Right cardiac atrium (tissue), 5 donors: ENCODE measurements at places on chromosomes 2 and 18. TPM values are rescaled to one million over a fixed set of nuclear protein-coding genes. Genes with fewer than 3 reads are reported as not detected.

DHRS9 gene
- total RNA-seq = 64.3 TPM

DNA sequence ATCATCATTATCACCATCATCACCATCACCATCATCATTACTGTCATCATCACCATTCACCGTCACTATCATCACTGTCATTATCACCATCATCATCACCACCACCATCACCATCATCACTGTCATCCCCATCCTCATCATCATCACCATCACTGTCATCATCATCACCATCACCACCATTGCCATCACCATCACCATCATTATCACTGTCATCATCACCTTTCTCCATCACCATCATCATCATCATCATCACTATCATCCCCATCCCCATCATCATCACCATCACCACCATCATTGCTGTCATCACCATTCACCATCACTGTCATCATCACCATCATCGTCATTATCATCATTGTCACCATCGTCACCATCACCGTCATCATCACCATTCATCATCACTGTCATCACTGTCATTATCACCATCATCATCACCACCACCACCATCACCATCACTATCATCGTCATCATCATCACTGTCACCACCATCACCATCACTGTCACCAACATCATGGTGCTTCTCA is 9.8 kb downstream of the HPCAL1 start:
- DNase-seq = no peak

WIPF1 gene
- 20.3 TPM for total RNA-seq

DNA sequence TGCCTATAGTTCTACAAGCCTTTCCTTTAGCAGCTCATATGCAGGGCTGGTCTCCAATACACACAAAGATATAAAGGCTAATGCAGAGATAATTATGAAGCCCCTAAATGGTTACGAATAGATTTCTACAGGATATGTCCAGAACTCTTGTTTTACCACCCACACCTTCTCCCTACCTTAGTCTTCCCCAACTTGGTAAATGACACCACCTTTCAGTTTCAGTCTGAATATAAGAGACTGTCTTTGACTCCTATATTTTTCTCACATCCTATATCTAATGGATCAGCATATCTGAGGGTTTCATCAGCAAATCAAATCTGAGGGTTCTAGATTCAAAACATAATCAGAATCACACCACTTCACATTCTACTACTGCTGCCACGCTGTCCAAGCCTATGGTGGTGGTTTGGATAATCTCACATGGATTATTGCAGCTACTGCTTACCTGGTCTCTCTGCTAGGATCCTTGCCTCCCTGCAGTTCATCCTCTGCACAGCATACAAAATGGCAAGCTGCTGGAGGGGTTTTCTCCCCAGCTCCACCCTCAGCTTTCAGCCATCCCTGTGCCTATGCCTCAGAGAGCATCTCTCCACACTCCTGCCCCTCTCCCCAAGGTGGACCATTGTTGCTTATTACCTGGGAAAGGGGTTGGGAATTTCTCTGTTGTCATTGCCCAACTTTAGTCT is 178.0 kb upstream of the SPOPL start:
- DNase-seq = no peak

GRCh38 chr18:73258375-73259087 is 390.7 kb upstream of the NETO1 start:
- no peak for DNase-seq

SERPINB4 gene
- total RNA-seq = not detected

DNA sequence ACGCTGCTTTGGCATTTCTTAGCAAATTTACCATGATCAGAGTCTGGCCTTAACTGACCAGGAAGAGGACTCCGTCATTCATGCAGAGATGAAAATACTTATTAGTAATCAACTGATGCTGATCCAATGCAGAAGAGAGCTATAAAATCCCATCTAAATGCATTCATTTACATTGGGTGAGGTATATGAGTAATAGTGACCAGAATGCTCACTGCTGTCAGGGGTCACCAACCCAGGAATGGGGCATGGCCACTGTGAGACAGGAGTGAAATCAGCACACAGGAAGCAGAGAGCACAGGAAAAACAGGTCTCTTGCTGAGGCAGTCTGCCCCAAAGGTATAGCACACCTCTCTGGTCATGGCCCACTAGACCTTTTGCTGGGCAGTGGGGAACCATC is 68.1 kb upstream of the TMEM247 start:
- DNase-seq = no peak

DNA sequence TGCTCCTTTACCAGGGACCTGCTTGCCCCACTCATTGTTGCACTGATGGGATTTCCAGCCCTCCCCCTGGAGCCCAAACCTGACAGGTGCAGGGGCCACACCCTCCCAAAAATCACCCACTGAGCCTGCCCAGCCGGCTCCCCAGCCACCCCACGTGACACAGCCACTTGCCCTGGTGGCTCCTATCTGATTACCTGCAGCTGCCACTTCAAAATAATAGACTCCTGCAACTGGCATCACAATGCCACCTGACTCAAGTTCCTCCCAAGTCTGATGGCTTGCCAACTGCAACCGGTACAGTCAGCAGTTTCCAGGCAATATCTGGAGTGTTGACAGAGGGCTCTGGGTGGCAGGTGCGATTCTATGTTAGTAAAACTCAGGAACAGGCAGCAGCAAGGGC is 66.2 kb downstream of the CRACDL start:
- no peak for DNase-seq

- DNase-seq = peak; percentile 77
These were observed 528 bp upstream of the PCGF1 start for GRCh38 chr2:74507926-74508520.

- DNase-seq = no peak
These were observed 4.7 kb downstream of the RAB3GAP1 start for GRCh38 chr2:135056790-135057189.

DNA sequence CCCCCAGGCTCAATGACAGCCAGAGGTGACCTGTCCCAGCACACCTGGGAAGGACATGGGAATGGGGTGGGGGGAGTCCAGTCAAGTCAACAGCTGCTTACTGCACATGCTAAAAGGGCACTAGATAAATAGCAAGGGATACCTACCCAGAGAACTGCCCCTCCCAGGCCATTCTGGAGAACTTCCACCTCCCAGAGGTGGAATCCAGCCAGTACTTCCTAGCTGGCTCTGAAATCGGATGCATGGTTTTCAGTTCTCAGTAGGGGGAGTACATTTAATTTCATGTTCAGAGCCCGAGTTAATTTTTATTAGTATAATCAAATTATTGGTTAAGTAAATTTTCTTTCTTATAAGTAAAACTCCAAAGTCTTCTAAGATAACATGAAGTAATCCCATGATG is 28.9 kb upstream of the ITGA6 start:
- DNase-seq = no peak

DNA sequence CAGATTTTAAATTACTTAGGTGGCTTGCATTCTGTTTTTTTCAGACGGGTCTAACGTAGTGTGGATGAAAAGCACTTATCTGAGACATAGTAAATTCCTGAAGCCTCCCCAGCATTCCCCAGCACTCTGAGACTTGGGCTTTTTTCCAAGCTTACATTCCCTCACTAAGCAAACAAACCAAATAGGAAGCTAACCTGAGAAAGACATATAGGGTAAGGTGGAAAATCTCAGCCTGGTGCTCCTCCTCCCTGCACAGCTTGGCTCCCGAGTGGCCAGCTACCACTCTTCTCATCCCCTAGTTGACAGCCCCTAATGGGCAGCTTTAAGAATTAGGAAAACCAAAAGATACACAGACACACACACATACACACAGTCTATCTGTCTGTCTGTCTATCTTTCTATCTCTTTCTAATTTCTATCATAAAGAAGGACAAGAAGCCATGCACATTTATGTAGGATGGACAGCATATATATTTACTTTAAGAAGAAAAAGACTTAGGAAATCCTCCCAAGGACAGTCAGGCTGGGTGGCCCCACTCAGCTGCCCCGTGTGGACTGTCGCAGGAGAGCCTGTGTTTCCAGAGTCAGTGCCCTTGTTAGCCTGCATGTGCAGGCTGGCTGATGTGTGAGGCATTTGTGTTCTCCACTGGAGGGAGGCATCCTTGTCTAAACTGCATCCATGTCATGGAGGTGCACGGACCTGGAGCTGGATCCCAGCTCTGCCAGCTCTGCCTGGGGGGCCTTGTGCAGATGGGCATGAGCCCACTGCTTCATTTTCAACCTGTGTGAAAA is 8.2 kb downstream of the CNNM3 start:
- DNase-seq = no peak

DNA sequence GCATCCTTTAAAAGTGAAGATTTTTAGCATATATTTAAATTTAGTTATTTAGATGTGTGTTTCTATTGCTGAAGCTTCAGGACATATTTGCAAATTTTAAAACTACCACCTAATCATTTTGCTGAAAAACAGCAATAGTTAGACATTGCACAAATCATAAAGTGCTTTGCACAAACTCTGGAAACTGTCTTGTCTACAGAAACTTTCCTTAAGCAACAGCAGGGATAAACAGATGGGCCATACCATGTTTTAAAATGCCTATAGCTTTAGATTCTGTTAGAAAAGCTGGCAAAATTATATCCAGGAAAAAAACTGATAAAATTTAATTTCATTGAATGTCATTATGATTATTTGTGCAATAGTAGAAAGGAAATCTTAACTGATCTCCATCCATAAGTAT is 1313.9 kb upstream of the ACVR2A start:
- DNase-seq = no peak

C1QL2 gene
- not detected for total RNA-seq

- no peak for DNase-seq
These were observed 95.6 kb downstream of the DDX1 start for GRCh38 chr2:15687243-15687642.

CNTNAP5 gene
- not detected for total RNA-seq

GRCh38 chr2:54709336-54709809 is 14.1 kb upstream of the EML6 start:
- DNase-seq = peak; percentile 65

GRCh38 chr18:44909191-44909719 is 228.6 kb downstream of the SETBP1 start:
- DNase-seq = no peak

MAP2 gene
- total RNA-seq = 3.5 TPM

GRCh38 chr2:160507046-160507407 is 13.4 kb upstream of the RBMS1 start:
- DNase-seq = no peak

- no peak for DNase-seq
These were observed 233.2 kb downstream of the TCF4 start for GRCh38 chr18:55354795-55355194.

GRCh38 chr2:37748541-37748940 is 77.1 kb upstream of the CDC42EP3 start:
- no peak for DNase-seq

- no peak for DNase-seq
These were observed 714 bp downstream of the RPIA start for GRCh38 chr2:88692187-88692586.

DNA sequence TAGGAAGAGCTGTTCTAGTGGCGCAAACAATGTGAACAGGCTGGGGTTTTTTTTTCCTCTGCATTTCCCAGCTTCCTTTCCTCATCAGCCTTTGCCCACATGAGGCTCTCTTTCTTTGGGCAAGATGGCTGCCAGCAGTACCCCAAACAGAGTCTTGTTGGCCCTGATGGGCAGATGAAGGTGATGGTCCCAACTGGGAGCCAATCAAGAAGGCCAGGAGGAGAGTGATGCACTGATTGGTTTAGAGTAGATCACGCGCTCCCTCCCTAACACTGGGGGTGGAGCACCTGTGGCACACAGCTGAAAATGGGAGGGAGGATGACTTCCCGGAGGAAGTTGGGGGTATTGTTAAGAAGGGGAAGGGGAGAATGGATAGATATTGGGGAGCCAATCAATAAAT is 96.3 kb upstream of the FZD7 start:
- no peak for DNase-seq

DIPK1C gene
- total RNA-seq = 1.7 TPM

SCN2A gene
- 0.14 TPM for total RNA-seq

GRCh38 chr2:74278176-74278575 is 65.0 kb downstream of the SLC4A5 start:
- peak; percentile 51 for DNase-seq

GCFC2 gene
- 14.8 TPM for total RNA-seq

DNER gene
- total RNA-seq = 41.1 TPM

DLX2 gene
- not detected for total RNA-seq

GRCh38 chr2:163459986-163460385 is 275.8 kb downstream of the FIGN start:
- peak; percentile 41 for DNase-seq

SOWAHC gene
- 2.1 TPM for total RNA-seq

- DNase-seq = no peak
These were observed 46.1 kb upstream of the PKDCC start for GRCh38 chr2:42001711-42002201.

GRCh38 chr18:54116541-54117257 is 107.8 kb downstream of the MBD2 start:
- DNase-seq = no peak

COBLL1 gene
- 8.8 TPM for total RNA-seq

DNA sequence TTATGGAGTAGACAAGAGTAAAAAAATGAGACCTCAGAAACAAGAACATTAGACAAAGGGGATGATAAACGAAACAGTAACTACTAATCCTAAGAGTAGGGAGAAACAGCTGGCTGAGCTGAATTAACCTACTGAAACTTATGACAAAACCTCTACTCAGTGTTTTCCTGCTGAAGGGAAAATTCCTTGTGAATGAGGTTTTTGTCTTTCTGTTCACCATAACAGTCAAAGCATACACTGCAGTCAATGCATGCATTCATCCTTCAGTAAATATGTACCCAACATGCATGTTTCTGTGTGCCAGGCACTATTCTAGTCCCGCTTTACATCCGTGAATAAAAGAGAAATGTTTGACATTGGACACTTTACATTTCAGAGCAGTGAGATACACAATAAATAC is 805.6 kb upstream of the KLHL29 start:
- no peak for DNase-seq

- no peak for DNase-seq
These were observed 29.6 kb downstream of the TNS1 start for GRCh38 chr2:217973008-217973787.
